Stimulated activated CD8-positive, alpha-beta memory T cell treated with anti-CD3 and anti-CD28 coated beads, Interleukin-15, amount 100 ng/mL, for 24 hours (primary cell): ENCODE measurements at places on chromosomes 13 and 19.

DNA sequence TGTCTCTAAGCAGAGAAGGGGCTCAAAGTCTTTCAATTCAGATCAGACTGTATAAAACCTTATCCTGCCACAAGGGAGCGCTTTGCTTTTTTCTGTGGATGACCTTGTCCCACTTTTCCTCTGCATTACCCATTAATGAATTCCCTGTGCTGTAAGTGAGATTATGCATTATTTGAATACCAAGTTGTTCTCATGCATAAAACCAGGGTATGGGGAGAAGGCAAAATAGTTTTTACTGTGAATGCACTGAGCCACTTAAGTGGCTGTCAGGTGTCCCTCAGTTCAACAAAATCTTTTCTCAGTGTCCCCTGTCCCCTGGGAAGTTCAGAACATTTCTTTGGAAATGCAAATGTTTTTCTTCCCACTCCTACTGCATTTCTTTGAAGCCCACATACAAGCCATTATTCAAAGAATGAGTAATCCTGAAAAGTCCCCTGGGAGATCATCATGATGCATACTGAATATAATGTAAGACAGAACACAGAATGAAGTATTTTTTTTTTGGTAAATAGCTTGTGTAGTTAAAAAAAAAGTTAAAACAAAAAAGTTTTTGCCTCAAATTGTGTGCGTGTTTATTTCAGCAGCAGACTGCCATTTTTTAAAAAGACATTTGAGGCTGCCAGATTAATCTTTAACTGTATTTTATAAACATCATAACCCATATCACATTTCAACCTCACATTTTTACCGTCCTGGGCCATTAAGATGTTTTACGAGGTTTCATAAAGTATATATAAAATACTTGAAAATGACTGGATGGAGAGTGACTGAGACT is 506.7 kb upstream of the PCDH9 start:
- no peak for DNase-seq

DNA sequence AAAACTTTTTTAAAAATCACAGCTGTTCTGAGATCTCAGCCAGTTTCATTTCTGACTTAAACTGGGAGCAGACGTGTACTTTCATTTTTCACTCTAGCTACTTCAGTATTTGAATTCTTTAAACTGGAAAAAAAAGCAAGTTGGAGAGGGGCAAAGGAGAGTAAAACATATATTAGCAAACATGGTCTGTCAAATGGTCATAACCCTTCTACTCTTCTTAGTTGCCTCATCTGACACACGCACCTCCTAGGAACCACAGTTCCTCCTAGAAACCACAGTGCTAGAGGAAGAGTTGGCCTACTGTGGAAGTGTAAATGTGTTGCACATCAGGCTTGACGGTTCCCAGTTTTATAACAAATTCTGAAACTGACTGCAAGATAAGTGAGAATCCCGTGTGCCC is 47.2 kb downstream of the TM9SF2 start:
- DNase-seq: no peak

- DNase-seq: no peak
These were observed 193.9 kb downstream of the RBM26 start for GRCh38 chr13:79212064-79212619.

DNA sequence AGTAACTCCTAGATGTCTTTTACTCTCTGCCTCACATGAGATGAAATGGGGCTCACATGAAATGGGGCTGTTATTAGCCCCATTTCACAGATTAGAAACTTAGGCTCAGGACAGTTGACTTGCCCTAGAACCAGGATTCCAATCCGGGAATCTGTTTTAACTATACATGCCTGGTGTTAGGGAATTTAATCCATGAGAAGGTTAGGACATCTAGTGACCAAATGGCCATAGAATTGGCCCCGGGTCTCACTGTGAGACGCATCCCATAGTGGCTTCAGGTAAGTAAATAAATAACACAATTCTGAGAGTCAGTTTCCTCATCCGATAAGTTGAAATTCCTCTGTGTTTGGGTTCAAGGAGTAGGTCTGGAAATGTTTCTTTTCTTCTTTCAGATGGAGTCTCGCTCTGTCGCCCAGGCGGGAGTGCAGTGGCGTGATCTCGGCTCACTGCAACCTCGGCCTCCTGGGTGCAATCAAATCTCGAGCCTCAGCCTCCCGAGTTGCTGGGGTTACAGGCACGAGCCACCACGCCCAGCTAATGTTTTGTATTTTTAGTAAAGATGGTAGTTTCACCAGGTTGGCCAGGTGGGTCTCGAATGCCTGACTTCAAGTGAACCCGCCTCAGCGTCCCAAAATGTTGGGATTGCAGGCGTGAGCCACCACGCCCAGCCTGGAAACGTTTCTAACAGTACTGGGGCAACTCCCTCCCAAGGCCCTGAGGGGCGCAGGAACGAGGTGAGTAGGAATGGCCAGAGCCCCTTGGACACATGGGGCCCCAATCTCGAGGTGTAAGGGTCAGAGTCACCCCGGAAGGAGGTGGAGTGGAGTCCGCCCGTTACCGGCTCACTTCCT is 1.2 kb upstream of the ZNF574 start:
- DNase-seq: no peak

- no peak for DNase-seq
These were observed 70.8 kb downstream of the FNDC3A start for GRCh38 chr13:49046519-49046918.

- DNase-seq: no peak
These were observed 17.7 kb downstream of the ZNF613 start for GRCh38 chr19:51944798-51945552.

DNA sequence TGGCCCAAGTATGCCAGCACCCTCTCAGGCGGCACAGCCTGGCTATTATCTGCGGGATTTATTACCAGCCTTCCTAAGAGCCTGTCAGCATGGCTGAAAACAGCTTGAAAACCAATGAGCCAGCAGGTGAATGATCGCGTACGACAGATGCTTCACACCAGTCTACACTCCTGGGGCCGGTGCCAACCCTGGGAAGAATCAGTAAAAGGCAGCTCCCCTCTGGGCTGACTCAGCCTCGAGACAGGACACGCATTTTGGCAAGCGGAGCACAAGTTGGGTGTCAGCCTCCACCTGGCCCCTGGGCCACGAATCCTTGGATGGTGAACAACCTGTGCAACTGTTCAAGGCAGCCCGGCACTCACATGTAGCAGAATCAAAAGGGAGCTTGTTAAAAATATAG is 15.6 kb downstream of the EMP3 start:
- DNase-seq: no peak

- no peak for DNase-seq
These were observed 7.9 kb upstream of the RASA3 start for GRCh38 chr13:114140131-114140905.

- DNase-seq: no peak
These were observed 169.1 kb downstream of the SHISA2 start for GRCh38 chr13:25882466-25883357.

DNA sequence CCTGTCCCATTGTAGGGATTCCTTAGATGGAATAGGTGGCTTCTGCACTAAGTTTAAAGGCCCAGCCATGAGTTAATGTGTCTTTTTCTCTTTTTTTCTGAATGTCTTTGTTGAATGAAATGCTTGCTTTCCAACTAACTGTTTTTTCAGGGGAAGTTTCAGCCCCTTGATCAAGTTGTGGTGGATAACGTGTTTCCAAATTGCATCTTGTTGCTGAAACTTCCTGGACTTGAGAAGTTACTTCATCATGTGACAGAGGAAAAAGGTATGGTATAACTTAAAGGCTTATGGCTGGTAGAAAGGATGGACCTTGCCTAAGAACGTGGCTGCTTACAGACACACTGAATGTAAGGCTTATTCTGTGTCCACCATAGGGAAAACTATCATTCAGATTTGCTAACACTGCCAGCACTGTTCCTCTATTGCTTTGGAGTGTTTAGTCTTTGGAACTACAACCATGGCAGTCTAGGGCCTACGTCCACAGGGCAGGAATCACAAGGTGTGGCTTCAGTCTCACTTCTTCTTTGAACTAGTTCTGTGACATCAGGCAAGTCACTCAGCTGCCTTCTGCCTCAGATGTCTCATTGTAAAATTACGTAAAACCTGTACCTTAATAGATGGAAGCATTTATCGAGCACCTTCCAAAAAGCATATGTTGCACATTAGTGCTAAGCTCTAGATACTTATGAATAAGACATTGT is 25.3 kb downstream of the RNASEH2B start:
- DNase-seq: no peak

DNA sequence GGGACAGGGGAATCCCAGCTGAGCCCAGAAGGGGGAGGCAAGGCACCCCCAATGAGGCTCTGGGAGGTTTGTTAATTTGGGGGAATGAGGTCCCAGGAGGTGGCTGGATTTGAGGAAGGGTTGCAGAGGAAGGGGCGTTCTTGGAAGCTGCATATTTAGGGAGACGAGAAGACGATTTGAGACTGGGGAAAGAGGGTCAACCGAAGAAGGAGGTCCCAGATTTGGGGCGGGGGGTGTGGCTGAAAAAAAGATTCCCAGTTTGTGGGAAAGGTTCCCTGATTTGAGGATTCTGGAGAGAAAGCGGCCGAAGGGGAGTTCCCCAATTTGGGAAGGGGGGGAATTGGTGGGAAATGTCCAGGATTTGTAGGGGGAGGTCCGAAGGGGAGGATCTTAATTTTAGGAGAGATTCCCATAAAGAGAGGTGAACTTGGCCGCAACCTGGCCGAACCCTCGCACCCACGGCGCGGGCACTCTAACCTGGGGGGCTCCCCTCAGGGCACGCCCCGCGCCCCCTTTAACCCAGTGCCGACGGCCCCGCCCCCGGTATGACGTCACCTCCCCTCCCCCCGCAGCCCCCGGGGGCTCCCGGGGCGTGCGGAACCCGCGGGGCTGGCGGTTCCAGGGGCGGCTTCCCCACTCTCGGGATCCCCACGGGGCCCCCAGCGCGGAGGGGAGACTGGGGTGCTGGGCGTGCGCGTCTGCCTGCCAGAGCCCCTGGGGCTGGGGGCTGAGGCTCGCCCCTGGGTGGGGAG is 1.2 kb downstream of the PTPRS start:
- DNase-seq: no peak

DNA sequence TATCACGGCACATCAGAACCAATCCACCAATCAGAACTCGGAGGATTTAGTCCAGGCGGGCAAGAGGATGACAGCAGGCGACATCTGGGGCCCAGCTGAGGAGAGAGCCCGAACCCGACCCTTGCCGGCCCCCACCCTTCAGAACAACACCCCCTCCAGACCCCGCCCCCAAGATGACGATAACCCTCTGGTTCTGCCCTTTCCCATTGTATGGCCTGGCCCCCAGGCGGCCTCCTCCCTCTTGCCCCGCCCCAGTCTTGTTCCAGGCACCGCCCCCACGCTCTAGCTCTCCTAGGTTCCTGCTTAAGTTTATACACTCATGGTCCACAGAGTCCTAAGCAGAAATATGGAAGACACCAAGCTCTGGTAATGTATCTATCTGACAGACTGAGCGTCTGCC is 2.8 kb upstream of the ZNF83 start:
- no peak for DNase-seq

- DNase-seq: no peak
These were observed 68.8 kb upstream of the ZNF599 start for GRCh38 chr19:34841780-34842179.

- no peak for DNase-seq
These were observed 13.9 kb upstream of the HS6ST3 start for GRCh38 chr13:96075953-96076543.

GRCh38 chr13:21753117-21753729 is 82.3 kb downstream of the FGF9 start:
- no peak for DNase-seq

- DNase-seq: no peak
These were observed 146.0 kb downstream of the PTPRS start for GRCh38 chr19:5194641-5195040.

- DNase-seq: no peak
These were observed 7.4 kb downstream of the RPL28 start for GRCh38 chr19:55392820-55393761.

- no peak for DNase-seq
These were observed 6.6 kb downstream of the ZNF837 start for GRCh38 chr19:58374200-58374599.

GRCh38 chr19:33569821-33570220 is 48.2 kb upstream of the PEPD start:
- DNase-seq: no peak

- DNase-seq: no peak
These were observed 38.6 kb upstream of the ITM2B start for GRCh38 chr13:48194379-48194754.
